CD4-positive, alpha-beta T cell (primary cell): ENCODE measurements at places on chromosomes 5 and 9.

DNA sequence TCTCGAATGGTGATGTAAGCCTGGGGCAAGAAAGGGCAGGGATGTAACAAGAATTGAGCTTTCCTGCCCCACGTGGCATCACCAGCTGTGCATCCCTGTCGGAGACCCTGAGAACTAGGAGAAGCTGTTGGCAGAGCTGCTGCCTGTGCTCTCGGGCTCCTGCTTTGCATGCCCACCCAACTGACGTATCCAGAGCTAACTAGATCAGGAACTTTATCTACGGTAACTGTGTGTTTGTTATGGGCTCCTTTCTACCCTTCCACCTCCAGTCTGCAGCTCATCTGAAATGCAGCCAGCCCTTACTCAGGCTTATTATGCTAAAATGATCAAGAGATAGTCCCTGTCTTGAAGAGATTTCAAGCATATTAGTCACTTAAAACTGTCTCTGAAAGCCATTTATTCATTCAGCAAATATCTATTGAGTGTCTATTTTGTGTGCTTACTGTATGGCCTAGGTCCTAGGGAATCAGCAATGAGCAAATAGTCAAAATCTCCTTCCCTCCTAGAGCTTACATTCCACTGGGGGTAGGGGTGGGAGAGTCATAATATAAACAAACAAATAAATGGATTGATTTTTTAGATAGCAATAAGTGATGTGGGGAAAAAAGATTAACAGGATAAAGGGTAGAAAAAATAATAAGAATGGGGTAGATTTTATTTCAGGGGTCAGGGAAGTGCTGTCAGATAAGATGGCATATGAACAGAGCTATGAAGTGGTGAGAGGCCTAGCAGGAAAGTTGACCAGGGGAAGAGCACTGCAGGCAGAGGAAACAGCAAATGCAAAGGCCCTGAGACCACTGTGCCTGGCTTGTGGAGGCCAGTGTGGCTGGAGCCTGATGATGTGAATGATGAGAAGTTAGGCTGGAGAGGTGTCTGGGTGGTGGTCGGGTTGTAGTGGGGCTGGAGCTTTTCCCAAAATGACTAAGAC, 118.2 kb downstream of the GALNT10 start:
- no peak for DNase-seq

DNA sequence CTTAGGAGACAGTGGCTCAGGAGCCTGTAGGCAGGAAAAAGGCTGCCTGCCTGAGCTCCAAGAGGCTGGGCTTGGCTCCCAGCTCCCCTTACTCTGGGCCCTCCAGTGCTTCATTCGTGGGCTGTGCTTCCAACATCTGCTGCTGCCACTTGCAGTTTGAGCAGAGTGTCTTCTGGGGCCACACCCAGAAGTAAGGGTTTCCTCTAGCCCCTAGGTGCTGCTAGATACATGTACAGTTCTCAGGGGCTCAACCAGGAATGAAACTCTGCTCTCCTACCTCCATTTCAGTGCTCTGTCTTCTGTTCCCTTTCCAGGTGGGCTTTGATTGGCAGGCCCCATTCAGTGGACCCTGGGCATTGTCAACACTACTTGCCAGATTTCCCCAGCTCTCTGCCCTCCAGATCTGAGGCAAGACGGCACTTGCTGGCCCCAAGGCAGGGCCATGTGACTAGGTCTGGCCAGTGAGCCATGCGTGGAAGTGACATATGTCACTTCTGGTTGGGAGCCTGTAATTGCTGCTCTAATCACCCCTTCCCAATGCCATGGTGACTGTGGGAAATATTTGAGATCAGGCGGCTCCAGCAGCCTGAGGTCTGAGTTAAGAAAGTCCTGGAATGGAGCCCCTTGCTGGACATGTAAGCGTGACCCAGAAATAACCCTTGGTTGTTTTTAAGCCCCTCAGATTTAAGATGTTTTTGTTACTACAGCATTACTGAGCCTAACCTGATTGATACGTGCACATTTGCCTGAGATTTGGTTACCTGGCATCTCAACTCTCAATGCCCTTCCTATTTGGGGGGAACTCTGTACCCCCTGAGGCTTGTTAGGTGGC, 9.4 kb upstream of the BOD1 start:
- DNase-seq, result no peak

DNA sequence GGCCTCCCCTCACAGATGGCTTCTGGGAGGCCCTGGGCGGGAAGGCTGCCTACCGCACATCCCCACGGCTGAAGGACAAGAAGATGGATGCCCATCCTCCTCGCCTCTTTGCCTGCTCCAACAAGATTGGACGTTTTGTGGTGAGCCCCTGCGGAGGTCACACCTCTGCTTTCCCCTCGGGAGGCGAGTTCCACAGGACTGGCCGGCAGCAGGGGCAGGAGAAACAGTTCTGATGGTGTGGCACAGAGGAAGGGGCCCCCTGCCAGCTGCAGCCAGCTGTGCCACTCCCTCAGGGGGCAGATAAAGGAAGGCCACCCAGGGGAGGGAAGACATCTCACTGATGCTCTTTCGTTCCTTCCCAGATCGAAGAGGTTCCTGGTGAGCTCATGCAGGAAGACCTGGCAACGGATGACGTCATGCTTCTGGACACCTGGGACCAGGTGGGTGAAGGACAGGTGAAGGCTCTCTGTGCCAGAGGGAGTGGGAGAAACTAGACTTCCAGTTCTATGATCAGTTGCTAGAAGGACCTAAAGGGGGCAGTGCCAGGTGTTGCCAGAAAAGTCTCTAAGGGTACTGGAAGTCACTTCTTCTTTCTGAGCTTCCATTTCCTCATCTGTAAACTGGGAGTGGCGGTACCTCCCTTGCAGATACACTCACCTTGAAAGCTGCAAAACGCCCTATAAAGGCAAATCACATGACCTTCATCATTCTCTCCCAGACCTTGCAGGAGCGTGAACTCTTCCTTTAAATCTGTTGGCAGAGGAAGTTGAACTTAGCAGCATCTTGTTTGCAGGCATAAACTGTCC, 41.0 kb downstream of the STOM start:
- no peak for DNase-seq

DNA sequence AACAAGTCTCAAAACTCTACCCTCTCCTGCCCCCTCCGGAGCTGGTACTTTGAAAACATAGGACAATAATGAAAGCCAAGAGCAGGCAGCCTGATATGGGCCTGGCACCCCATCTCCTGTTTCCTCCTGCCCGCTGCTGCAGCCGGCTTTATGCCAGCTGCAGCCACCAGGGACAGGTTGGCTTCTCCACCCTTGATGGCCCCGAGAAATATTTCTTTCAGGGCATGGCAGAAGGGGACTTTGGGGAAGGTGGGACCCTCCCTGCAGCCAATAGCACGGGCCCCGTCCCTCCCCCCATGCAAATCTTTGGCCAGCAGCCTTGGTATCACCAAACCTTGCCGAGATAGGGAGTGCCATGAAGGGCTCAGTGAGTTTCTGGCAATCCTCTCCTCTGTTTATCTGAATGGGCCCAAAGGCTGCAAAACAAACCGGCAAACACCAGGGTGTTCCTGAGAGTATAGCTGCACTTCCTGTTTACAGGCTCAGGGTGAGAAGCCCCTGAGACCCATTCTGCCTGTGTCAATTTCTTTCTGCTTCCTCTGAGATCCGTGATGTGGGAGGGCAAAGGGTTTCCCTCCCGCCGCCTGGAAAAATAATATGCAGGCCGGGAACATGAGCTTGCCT, 73.4 kb upstream of the BOD1 start:
- DNase-seq, result no peak

DNA sequence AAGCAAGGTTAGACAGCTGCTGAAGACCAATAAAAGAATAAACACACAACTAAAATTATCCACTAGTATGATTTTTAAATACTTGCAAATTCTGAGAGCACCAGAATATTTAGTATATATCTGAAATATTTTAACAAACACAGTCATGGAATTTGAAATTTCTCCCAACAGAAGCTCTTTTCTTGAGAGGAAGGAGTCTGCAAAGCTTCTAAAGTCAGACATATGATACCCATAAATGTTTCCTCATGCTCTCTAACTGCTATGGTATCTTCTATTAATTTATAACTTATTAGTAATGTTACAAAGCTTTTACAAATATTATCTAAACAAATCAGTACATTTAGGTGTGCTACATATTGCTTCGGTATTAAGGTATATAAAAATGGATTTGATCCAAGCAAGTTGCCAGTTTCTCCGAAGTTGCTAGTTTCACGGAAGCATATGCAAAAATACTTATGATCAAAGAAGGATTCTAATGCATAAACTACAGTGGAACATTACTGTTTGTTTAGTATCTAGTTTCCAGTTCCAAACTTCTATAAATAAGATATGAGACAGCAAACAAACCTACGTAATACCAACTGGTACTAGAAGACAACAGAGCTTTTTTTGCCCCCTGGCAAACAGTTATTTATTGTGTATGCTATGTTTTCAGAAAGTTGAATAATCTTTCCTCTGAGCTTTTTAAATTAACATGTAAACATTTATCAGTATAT, 22.0 kb downstream of the FNIP1 start:
- no peak for DNase-seq

GRCh38 chr5:1097381-1097987, 14.4 kb downstream of the SLC12A7 start:
- DNase-seq, result no peak

GRCh38 chr9:74921737-74922136, 31.0 kb downstream of the C9orf40 start:
- no peak for DNase-seq

- no peak for DNase-seq
These were observed 7.0 kb upstream of the LAMC3 start for GRCh38 chr9:131001990-131002389.
